ENCODE measurements at places on chromosomes 7 and 10.

- DNase-seq: no peak
These were observed 569.4 kb downstream of the SUGCT start for GRCh38 chr7:40704172-40704571.

GRCh38 chr10:30026080-30026479 lies 33.3 kb downstream of the JCAD start:
- no peak for DNase-seq

DNA sequence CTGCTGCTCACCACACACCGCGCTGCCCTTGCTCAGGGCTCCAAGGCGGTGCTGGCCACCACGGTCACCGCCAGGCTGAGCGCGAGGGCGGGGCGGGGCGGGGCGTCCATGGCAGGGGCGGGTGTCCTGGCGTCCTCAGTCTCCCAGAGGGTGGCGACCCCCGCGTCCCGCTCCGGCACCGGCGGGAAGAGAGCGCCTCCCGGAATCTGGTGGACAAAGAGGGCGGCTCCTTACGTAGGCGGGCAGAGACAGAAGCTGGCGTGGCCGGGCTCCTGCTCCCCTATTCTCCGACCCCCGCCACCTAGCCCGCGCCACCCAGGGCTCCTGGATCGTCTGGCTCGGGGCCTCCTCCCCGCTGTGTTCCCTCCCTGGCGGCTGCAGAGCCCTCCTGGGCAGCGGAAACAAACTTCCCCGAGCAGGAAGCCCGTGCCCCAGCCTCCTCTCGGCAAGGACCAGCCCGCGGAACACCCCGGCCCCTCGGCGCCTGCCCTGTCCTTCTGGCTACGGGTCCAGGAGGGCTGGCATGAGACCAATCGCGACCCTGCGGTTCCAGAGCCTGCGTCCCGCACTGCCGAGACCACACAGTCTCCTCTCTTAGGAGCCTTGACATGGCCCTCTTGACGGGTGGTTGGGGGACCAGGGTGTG lies 133.8 kb upstream of the ZNF92 start:
- DNase-seq: no peak

DNA sequence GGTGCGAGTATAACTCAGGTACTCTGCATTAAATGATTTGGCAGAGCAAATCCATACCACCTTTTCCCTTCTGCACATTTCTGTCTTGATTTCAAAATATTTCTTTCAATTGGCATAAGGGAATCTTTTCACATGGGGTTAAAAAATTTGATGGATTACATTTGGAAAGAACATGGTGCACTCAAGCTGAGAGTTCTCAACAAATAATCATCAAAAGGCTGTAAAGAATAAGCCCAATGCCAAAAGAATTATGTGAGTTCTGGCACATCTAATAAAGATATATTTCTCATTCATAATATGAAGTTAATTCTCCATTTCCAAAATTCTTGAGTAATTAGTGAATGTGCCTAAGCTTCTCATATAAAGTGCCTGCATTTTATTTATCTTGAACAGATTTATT lies 223.1 kb downstream of the GPR37 start:
- no peak for DNase-seq

GRCh38 chr7:147611431-147611830 lies 979.1 kb upstream of the C7orf33 start:
- no peak for DNase-seq

DNA sequence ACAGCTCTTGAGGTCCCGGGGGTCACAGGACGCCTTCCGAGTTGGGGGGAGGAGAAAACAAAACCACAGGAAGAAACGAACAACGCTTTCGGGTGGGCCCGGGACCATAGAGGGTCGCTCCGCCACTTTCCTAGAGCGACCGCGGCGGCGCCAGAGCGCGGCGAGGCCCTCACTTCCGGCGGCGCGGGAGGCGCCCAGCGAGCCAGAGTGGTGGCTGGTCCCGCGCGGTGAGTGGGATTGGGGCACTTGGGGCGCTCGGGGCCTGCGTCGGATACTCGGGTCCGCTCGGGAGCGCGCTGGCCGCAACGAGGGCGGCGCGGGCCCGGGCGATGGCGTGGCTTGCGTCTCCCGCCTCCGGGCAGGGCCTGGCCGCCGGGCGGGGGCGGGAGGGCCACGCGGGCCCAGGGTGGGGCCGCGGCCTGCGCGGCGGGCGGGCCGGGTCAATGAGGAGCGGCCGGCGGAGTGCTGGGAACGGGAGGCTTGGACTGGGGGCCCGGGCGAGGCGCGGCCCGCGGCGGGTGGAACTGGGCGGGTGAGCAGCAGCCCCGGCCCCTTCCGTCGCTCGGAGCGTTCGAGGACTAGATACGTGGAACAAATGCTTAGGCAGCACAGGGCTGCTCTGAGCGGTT lies at the start of gene ZNF22:
Gene ZNF22, plus strand, starts transcription at position 172 of the 629 bp plus-strand sequence. CDS start 2,446 bp downstream, outside the sequence.
- DNase-seq: peak; percentile 64

Measured in activated CD4-positive, alpha-beta T cell treated with anti-CD3 and anti-CD28 coated beads, Interleukin-2, amount 50 U/mL, for 48 hours (primary cell).